Naive thymus-derived CD8-positive, alpha-beta T cell (primary cell): ENCODE measurements at places on chromosomes 6 and 20. TPM values are rescaled to one million over a fixed set of nuclear protein-coding genes. Genes with fewer than 3 reads are reported as not detected.

Gene CNBD2
- 6.4 TPM for polyA plus RNA-seq

Gene RAET1E
- polyA plus RNA-seq = not detected

Gene SCUBE3
- polyA plus RNA-seq = 0.05 TPM

Gene RMND1
- polyA plus RNA-seq = 13.9 TPM

Gene PHACTR1
- polyA plus RNA-seq = 0.16 TPM

Gene SAMD5
- polyA plus RNA-seq = not detected

Gene MRAP2
- not detected for polyA plus RNA-seq

Gene CD93
- not detected for polyA plus RNA-seq

Gene HLA-DRB5
- polyA plus RNA-seq = 1.8 TPM

Gene VNN1
- polyA plus RNA-seq = not detected

Gene LY6G6F
- not detected for polyA plus RNA-seq

Gene PLEKHG1
- 1.0 TPM for polyA plus RNA-seq

Gene SLC13A3
- not detected for polyA plus RNA-seq

Gene WASF1
- polyA plus RNA-seq = 0.22 TPM

Gene FABP7
- not detected for polyA plus RNA-seq

Gene HLA-DQB2
- polyA plus RNA-seq = 0.91 TPM

Gene VGLL2
- polyA plus RNA-seq = not detected

Gene MEP1A
- polyA plus RNA-seq = not detected

Gene SAMD10
- polyA plus RNA-seq = 15.4 TPM

Gene SLC52A3
- not detected for polyA plus RNA-seq

Gene CGA
- not detected for polyA plus RNA-seq

Gene BMP7
- polyA plus RNA-seq = not detected

Gene LPA
- polyA plus RNA-seq = not detected

Gene FNDC1
- not detected for polyA plus RNA-seq

Gene KCNK17
- not detected for polyA plus RNA-seq

Gene PSORS1C1
- not detected for polyA plus RNA-seq
